ENCODE measurements at places on chromosomes 3 and 15. TPM values are rescaled to one million over a fixed set of nuclear protein-coding genes. Genes with fewer than 3 reads are reported as not detected.

PLAAT1 gene
- 0.49 TPM for total RNA-seq

DNA sequence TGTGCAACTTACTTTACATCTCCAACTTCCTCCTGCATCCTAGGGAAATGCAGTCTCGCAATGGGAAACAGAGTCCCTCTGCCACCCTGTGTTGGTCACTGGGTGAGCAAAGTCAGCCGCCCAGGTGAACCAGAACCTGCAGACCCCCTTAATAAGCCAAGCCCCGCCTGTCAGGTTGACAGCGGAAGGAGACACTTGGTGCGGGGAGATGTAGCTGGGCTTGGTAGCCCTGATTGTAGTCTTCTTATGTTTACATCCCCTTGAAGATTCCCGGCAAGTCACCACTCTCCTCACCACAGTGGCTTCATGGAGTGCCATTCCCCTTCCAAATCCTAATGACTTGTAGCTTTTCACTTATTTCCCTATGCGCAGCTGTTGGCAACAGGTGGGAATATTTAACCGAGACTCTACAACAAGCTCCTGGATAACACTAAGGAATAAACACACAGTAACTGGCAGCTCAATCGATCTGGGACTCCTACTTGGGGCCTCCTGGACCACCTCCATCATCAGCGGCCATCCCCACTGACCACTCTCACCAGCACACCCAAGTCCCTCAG, 17.7 kb upstream of the CLSTN2 start:
- DNase-seq, result no peak

GRCh38 chr3:56826831-56827722, 25.3 kb upstream of the ARHGEF3 start:
- no peak for DNase-seq

DNA sequence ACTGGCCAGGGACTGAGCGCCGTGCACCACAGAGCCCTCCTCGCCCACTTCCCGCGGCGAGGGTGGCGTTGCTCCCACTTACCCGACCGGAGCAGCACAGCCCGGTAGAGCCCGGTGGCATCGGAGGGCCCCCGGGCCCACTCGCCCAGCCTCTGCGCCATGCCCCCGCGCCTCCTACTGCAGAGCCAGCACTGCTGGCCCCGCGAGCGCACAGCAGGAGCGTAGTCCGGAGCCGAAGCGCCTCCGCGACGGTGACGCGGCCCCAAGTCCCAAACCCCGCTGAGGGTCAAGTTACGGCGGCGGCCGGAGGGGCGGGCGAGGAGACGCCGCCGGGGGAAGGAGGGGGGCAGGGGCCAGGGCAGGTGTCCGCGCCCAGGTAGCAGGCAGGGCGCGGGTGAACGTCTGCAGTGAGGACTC, 9.6 kb upstream of the FAM107A start:
- no peak for DNase-seq

DNA sequence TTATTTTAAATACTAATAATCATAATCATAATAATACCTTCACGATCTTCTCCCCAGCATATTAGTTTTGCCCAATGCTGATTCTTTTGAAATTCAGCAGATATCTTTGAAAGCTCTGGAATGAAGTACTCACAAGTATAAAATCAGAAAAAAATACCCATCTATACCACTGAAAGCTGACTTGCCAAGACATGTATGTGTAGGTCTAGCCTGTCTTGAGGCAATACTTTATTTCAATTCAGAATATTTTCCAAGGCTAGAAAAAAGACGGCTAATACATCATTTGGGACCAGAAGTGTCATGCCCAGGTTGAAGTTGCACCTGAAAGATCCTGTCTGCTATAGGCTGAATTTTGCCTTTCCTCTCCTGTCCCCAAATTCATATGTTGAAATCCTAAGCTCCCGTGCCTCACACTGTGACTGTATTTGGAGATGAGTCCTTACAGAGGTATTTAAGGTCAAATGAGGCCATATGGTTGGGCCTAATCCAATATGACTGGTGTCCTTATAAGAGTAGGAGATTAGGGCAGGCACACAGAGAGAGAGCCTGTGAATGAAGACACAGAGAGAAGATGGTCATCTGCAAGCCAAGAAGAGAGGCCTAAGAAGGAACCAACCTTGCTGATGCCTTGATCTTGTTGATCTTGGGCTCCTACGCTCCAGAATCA, 255.9 kb upstream of the CMC1 start:
- no peak for DNase-seq

DNA sequence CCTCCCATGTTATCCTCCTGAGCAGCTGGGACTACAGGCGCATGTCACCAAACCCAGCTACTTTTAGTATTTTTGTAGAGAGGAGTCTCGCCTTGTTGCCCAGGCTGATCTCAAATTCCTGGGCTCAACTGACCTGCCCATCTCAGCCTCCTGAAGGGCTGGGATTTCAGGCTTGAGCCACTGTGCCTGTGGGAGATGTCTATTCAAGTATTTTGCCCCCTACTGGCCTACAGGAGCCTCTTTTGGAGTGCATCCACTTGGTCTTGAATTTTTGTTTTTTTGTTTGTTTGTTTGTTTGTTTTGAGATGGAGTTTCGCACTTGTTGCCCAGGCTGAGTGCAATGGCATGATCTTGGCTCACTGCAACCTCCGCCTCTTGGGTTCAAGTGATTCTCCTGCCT, 3.2 kb upstream of the DHX30 start:
- no peak for DNase-seq

DNA sequence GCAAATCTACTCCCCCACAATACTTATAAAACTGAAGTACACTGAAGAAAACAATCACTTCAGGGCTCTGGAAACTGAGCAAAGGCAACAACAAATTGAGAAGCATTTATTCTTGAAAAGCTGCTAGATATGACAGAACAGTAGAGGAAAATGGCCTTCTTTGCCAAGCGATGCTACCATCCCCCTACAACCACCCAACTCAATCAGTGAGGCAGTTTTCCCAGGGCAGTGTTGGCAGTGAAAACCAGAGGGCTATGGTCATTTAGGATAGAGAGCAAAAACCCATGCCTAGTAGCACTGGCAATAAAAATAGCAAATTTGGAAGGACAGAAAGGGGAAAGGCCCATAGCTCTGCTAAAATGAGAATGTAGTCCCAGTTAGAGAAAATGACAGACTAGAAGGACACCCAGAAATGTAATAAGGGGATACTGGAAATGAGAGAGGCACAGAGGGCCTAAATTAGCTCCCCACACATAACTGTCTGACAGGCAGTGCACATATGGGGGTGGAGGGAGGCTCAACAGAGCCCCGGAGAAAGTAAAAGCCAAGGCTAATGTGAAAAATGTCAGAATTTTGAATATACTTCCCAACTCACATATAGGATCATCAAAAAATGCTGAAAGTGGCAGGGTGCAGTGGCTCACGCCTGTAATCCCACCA, 143.5 kb downstream of the GSK3B start:
- DNase-seq, result no peak

DNA sequence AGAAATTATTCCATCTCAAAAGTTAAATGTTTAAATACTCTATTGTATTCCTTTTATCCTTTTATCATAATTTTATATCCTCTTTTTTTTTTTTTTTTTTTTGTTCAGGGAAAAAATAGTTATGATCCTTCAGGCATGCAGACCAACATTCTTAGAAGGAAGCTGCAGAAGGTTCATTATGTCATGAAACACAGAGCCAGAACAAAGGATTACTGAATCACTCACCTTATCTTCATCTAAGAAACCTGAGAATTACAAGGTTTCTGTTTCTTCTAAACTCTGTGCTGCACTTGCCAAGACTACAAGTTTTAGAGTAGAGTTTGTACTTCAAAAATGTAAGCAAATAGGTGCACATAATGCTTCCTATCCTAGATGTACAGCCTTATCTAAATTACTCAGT, 3.3 kb downstream of the PLCH1 start:
- DNase-seq, result no peak

DNA sequence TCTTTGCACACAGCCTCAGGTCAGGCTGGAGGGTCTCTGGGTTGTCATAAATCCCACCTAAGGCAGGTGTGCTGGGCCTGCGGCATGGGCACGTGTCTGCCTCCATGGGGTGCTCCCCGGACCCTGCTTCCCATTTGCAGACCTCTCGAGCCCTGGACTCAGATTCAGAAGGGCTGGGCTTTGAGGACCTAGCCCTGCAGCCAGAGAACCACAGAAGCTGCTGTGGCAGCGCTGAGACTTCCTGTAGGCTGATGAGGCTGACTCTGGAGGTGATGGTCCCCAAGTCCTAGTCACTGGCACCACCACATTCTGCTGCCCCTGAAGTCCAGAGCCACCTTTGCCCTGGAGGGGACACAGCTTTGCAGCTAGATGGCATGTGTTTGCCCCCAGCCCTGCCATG, 156.4 kb downstream of the LRRC28 start:
- no peak for DNase-seq

CACNA1D gene
- total RNA-seq, result 28.2 TPM

DNA sequence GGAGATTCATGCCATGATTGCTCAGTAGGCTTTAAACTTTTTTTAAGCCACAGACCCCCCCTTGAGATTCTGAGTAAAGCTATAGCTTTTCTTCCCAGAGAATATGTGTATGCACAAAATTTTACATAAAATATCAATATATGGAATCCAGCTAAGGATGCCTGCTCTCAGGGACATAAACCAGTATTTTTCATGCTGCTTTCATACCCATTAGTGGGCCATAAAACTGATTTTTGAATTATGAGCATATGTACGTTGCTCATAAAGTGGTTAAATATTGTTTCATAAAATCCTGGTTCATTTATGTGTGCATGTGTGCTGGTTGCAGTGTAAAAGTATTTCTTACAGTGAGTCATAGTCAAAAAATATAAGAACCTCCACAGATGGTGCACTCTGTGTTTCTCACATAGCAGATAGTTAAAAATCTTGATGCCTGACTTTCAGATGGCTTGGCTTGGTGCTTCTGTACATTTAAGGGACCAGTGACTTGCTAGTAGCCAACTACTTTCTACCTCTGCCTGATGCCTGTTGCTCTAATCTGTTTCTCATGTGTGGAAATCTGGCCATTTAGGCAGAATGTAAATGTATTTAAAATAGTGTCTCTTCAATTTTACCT, 71.9 kb downstream of the ARHGEF26 start:
- no peak for DNase-seq

- no peak for DNase-seq
Observed at GRCh38 chr3:169604568-169604967, 58.9 kb downstream of the MECOM start.

GRCh38 chr3:179432021-179432420, 19.2 kb downstream of the GNB4 start:
- DNase-seq, result no peak

DNA sequence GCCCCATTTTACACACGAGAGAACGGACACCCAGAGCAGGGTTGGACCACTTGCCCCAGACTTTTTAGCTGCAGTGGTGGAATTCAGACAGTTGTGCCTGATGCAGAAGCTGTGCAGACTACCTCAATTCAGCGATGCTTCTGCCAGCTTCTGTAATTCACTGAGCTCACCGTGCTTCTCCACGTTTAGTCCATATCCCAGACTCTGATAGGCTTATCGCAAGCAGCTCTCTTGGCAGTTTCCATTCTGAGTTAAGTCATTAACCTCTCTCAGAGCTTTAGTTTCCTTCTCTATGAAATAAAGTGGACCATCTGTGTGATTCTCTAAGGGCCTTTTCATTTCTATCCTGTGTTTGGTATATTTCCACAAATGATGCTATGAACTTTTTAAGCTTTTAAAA, 37.1 kb downstream of the ABHD17C start:
- DNase-seq, result no peak

DNA sequence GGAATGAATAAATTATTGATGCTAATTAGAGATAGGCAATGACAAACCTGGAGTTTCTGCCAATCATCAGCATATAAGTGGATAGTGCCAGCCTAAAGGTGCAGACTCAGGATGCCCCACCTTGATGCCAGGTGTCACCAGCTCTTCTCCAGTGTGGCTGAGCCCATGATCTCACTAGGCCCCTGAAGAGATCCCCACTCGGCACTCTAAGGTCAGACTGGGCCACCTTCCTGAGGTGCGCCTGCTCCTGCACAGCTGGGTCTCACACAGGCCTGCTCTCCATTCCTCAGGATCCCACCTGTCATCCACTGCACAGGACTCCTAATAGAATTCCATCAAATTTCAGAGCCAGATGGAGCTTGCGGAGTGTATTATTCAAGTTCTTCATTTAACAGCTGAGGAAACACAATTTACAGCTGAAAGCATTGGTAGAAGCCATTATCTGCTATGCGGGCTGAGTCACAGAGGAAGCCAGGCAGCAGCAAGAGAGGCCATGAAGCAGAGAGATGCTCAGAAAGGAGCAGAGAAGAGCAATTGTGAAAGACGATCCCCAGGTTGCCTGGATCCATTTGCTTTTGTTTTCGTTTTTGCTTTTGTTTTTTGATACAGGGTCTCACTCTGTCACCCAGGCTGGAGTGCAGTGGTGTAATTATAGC, 25.1 kb upstream of the FSTL1 start:
- DNase-seq, result no peak

DNA sequence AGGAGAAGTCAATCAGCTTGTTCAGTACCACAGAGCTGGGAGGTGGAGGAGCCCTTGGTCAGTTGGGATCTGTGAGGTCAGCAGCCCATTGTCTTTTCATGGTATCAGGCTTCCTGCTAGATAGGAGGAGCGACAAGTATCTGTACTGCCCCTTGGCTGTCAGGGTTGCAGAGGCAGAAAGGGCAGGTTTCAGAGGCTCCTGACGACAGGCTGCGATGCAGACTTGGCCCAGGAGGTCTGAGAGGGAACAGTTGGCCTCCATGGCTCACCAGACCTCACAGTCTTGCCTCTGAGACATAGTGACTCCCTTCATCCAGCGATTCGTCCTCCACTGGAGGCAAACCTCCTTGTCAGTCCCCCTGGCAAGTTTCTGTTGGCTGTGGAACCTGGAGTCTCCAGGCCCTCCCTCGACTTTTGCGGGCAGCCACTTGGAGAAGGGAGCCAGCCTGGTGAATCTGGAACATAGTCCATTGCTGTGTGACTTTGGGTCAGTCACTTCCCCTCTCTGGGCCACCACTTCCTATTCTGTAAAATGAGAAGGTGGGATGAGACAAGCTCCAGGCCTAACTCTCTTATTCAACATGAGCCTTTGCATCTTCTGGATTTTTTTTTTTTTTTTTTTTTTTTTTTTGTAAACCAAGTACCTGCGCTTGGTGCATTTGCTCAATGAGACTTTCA, 177.9 kb upstream of the TLE3 start:
- no peak for DNase-seq

GUCA1C gene
- total RNA-seq, result not detected

GNAT1 gene
- total RNA-seq, result 0.64 TPM

DNA sequence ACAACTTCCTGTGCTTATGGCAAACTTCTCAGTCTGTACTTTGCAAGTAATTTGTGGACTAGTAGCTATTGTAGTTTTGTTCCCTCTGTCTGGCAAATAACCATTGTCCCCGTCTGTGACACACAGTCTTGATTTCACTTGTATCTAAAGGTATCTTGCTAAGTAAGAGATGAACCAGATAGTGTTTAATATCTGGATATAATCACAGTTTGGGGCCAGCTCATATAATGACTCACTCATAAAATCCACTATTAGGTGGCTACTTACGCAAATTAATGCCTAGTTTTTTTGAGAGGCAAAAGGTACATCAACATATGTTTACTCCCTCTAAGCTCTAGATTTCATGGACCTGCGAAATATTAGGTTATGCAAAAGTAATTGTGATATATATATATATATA, 30.4 kb downstream of the VGLL3 start:
- DNase-seq, result no peak

- no peak for DNase-seq
Observed at GRCh38 chr3:141835557-141836229, 40.8 kb upstream of the ATP1B3 start.

GRCh38 chr3:51393564-51393963, 2.5 kb downstream of the RBM15B start:
- no peak for DNase-seq

GRCh38 chr3:156449710-156450574, 105.0 kb downstream of the SSR3 start:
- no peak for DNase-seq
